CD4-positive, alpha-beta T cell treated with Interleukin-6 for 4 hours (primary cell): ENCODE measurements at places on chromosomes 7 and 10.
A peak's percentile ranks its signal among the peaks of the same experiment; 100 is the strongest.

DNA sequence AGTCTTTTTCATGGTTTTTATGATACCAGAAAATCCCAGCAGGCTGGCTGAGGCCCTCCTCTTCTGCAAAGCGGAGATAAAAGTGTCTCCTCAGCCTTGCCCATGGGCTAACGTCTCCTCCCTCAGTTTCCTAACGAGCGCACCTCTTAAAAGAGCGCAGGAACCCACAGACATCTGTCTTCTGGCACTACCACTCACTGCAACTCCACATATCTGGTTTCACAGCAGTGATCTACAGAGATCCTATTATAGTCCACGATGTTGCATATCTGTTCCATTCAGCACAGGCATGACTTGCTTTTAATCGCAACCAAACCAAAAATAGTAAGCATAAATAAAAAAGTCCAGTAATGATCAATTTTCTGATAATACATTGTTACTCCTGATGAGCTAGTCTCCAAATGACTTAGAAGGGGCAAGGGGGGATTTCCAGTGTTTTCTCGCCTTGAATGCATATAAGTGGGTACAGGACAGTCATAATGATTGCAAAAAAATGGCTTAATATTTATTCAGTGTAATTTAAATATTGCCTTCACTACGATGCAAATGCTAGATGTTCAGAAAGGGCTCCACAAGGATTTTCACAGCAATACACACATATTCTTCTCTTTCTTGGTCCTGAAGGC, 20.9 kb downstream of the ANKRD22 start:
- DNase-seq, result no peak

- DNase-seq, result peak; percentile 28
Measured at GRCh38 chr10:70903262-70903921, 15.0 kb upstream of the PCBD1 start.

- DNase-seq, result no peak
Measured at GRCh38 chr7:98210513-98211220, 572 bp upstream of the BHLHA15 start.

- no peak for DNase-seq
Measured at GRCh38 chr10:52252307-52252706, 61.8 kb upstream of the DKK1 start.

DNA sequence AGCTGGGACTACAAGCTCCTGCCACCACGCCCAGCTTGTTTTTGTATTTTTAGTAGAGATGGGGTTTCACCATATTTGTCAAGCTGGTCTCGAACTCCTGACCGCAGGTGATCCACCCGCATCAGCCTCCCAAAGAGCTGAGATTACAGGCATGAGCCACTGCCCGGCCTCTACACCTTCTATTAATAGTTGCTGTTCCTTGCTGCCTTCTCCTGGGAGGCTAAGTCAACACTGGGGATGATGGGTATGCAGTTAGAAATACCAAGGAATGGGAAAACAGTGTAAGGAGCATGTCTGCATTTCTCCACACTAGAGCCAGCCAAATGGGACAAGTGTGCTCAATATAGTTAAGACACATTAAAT, 97.3 kb upstream of the PDLIM1 start:
- no peak for DNase-seq

DNA sequence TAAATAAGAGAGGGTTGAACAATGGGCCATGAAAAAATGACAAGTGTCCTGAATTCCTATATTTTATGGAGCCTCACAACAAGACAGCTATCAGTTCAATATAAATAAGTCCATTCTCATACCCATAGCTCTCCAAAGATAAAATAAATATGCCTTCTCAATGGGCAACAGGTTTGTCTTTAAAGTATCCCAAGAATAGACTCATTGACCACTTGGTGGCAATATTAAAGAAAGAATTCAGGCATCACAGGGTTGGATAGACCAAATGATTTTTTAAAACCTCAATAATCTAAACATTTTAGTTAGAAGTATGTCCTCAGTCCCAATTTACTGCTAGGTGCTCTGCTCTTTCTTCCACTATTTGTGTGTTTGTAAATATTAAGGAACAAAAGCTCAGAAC, 165.1 kb upstream of the WNT16 start:
- no peak for DNase-seq

DNA sequence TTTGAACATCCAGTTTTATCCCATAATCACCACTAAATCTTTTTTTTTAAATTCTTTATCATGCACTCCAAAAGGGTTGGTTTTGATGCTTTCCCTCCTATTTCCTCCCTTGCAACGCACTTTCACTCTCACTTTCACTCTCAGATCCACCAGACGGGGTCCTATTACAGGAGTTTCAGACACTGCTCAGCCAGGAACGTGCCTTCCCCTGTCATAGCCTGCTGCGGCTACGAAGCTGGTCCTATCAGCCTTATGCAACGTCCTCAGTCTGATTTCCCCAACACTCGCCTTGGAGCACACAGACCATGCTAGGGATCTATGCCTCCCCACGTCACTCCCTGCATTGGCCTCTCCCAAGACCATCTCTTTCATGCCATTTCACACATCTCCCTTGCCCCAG, 23.4 kb downstream of the ZPBP start:
- DNase-seq, result peak; percentile 34

- DNase-seq, result no peak
Measured at GRCh38 chr10:88687853-88688467, 18.1 kb upstream of the LIPK start.

GRCh38 chr7:70390251-70390650, 741.7 kb upstream of the GALNT17 start:
- DNase-seq, result no peak
